GM04503 (cell line): ENCODE measurements at places on chromosomes 7 and 10.
A peak's percentile ranks its signal among the peaks of the same experiment; 100 is the strongest.

- no peak for DNase-seq
Observed at GRCh38 chr10:114956466-114956865, 18.5 kb downstream of the TRUB1 start.

GRCh38 chr7:28723336-28723735, 234.8 kb downstream of the TRIL start:
- DNase-seq, result no peak

DNA sequence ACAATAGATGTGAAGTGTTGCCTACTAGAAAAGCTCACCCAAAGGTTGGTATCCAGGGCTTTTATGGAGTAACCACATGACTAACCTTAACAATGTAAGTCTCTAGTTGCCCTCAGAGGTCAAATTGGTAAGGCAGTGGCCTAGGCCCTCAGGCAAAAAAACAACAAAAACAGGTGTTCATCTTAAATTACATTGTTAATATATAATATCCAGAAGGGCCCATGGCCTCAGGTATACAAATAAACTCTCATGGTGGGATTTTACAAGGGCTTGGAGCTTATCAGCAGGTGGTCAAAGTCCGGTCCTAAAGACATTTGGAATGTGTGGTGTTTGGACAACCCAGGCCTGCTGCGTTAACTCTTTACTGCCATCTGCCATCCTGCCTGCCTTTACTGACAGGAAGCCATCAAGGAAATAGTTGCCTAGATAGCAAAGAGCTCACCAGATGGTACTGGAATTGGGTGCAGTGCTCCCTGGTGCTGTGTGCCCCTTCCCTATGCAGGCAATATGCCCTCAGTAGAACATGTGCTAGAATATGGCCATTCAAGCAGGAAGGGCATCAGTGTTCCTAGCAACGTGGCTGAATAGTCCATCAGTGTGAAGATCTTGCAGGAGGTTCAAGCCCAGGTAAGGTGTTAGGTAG, 36.2 kb downstream of the TOMM7 start:
- DNase-seq, result no peak

- DNase-seq, result no peak
Observed at GRCh38 chr7:45863715-45864114, 9.2 kb downstream of the CCDC201 start.

DNA sequence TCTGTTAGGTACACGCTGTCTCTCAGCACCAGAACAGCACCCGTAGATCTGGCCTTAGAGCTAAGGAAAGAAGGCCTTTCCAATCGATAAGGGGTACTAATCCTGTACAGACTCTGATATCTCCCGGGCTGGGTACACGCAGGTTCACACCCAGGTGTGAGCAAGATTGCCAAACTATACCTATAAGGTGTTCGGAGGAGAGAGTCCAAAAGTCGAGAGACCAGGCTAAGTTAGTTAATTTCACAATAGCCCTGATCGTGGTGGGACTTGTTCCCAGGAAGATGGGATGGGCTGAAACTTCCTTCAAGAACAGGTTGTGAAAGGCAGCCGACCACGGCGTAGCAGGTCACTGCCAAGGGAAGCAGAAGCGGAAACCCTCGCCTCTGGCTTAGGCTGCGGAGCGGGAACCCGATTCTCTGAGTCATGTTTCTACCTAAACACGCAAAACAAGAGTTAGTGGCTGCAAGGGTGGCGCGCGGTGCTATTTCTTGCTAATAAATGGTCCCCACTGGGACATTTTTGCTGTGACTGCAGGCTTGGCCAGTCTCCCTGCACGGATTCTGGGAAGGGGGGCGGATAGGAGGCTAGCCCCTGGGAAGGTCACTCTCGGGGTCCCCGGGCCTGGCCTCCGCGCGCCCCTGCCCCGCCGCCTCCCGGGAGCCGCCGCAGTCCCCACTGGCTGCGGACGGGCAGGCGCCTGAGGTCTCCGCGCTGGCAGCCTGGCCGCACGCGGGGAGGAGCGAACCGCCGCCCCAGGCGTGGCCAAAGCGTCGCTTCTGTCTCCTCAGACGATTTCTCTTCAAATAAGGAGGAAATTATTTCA, 75.4 kb upstream of the PDSS1 start:
- no peak for DNase-seq

GRCh38 chr7:2537981-2538851, 17.1 kb downstream of the BRAT1 start:
- no peak for DNase-seq

DNA sequence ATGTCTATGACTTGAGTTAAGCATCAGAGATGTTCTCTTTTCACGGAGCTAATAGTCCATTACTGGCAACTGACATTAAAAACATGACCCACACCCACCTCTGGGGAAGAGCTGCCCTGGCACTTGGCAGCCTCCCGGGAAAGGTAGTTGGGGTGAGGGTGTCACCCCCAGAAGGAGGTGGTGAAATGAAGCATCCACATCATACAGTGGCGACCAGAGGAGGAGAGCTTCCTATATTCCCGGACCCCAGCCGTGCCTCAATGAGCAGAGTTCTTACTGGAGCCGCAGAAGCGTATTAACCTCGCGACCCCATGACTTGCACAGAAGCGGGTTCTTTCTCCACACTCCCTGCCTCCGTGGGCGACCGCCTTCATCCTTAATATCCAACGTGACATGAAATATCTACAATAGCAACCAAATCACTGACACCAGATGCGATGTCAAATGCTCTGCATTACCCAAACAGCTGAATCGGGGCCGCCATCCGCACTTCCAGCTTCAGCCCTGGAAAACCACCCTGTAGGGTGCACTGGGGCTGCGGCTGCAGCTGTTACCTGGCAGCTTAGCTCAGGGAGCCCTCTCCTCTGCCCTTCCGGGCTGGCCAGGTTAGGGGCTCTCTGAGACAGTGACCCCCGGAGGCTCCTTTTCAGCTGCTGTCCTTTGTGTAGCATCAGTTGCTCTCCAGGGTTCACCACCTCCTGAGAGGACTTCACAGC, 103.1 kb upstream of the PARD3 start:
- DNase-seq, result no peak

DNA sequence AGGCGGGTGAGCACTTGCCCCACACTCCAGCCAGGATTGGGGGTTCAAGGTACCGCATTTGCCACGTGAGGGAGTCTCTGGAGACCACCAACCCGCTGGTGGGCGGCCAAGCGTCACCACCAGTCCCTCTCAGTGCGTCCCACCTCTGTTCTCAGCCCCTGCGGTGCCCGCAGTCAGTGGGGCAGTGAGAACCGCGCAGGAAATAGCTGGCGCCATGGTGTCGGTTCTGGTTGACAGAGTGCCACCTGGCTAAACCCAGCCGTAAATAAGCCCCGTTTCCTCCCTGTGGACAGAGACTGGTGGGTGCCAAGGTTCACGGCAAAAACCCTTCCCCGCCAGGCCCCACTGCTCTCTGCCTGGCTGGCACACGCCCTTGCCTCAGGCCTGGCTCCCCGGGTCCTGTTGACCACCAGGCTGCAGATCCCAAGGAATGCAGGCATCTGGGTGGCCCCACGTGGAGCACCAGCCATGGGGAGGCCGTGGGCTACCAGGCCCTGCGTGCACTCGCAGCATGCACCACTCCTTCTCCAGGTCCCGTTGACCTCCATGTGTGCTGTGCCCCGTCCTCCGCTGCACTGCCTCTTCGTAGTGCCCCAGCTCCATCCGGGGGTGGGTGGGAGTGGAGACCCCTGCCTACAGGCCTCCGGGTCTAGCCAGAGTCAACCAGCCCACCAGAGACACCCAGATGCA, 140.0 kb downstream of the LHPP start:
- DNase-seq, result no peak

DNA sequence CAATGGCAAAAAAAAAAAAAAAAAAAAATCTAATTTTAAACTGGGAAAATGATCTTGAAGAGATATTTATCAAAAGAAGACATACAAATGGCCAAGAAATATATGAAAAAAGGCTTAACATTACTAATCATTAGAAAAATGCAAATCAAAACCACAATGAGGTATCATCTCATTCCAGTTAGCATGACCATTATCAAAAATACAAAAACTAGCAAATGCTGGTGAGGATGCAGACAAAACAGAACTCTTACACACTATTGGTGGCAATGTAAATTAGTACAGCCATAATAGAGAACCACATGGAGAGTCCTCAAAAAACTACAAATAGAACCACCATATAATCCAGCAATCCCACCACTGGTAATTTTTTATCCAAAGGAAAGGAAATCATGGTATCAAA, 489.6 kb downstream of the TNS3 start:
- no peak for DNase-seq

GRCh38 chr7:137664846-137665245, 181.9 kb downstream of the DGKI start:
- no peak for DNase-seq

- peak; percentile 89 for DNase-seq
Observed at GRCh38 chr7:101681170-101682007, 52.3 kb upstream of the MYL10 start.

DNA sequence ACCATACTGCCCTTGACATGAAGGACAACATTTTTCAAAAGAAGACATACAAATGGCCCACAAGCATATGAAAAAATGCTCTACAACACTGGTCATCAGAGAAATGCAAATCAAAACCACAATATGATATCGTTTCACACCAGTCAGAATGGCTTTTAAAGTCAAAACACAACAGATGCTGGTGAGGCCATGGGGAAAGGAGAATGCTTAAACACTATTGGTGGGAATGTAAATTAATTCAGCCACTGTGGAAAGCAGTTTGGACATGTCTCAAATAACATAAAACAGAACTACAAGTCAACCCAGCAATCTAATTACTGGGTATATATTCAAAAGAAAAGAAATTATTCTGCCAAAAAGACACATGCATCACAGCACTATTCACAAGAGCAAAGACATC, 4.2 kb upstream of the NT5C3A start:
- DNase-seq, result no peak

DNA sequence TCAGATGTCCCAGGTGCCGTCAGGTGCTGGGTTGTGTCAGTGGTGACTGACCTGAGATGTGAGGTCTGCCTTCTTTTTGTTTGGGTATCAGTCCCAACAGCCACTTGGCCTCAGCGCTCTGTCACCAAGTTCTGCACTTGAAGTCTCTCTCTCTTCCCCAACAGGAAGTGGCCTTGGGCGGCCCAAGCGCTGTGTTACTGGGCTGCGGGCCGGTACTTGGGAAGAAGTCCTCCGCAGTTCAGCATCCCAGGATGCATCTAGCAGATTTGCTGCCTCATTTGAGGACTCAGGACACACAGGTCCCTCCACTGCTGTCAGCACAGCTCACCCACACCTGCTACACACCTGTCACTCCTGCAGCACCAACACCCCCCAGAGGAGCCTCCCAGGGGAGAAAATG, 40.1 kb downstream of the LYZL2 start:
- no peak for DNase-seq

GRCh38 chr7:22277375-22277774, 79.6 kb downstream of the RAPGEF5 start:
- DNase-seq, result no peak

GRCh38 chr10:100483876-100484666, 21.3 kb downstream of the WNT8B start:
- no peak for DNase-seq

DNA sequence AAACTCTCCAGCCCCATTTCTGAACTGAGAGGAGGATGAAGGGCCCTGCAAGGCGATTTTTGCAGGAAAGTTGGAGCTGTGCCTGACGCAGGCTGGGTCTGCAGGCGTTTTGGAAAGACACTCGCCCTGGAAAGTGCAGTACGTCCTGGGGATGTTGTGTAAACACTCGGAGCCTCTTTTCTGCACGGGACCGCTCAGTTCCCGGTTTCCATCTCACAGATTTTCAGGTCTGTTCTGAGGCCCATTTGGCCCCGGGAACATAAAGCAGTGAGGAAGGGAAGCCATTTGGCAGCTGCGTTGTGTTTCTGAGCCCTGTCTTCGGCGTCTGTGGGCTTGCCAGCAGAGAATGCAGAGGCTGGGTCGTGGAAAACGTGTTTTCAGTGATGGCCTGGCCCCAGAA, 655.0 kb upstream of the MGMT start:
- no peak for DNase-seq

- DNase-seq, result no peak
Observed at GRCh38 chr7:26513948-26514347, 222.3 kb downstream of the SNX10 start.

- no peak for DNase-seq
Observed at GRCh38 chr7:132117636-132118035, 458.6 kb downstream of the PLXNA4 start.

DNA sequence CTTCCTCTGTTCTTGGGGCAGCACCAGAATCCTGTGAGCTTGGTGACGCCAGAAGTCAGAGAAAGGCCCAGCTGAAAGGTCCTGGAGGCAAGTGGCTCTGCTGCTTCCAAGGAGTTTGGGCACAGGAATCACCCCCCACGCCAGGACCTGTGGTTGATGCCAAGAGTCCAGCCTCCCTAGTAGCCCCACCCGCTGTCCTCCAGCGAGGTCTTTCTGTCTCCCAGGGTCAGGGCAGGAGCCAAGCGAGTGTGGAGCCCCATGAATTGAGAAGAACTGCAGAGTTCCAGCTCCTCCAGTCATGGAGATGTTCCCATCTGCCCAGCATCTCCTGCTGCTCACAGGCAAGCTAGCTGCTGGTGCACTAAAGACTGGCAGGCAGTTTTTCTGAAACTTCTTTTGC, 631.7 kb upstream of the MGMT start:
- DNase-seq, result no peak
